ENCODE measurements at places on chromosomes 5 and 9.
A peak's percentile ranks its signal among the peaks of the same experiment; 100 is the strongest.

DNA sequence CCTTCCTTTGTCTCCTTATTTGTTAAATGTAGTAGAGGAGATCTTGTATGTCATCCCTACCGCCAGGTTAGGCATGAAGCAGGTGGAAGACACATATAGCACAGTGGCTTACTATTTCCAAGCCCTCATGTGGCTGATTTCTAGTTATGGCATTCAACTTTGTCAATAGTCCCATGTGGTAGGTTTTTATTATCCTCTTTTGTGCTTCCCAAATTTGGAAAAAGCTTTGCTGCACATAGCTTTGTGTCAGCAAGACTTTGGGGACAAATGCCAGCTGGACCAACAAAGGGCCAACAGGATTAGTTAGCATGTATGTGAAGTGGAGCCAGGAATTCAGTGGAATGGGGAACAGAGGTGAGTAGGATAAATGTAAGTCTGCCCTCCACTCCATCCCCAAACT lies 276.3 kb downstream of the PSAT1 start:
- DNase-seq: no peak

DNA sequence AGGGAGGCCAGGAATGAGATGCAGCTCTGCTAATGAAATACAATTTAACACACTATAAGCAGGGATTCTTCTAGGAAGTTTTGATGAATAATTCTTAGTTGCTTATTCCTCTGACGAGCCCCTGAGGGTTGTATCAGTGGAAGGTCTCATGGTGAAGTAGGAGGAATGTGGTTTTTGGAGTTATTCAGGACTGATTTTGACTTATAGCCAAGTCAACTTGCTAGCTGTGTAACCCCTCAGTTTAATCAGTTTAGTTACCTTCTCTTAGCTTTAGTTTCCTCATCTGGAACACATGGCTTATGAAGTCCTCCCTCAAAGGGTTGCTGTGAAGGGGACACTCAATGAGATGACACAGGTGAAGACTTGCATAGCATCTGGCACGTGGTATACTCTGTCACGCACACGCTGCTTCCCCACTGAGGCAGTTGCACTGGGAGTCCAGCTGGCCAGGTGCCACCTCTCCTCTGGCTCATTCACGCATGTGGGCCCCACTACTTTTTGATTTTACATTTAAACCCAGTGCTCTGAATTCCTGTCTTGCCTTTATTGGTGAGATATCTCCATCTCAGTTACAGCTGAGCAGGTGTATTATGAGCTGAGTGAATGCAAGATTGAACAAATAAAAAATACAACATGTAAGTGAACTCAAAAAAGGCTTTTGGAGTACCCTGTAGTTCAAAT lies 415.0 kb downstream of the ARHGEF28 start:
- no peak for DNase-seq

DNA sequence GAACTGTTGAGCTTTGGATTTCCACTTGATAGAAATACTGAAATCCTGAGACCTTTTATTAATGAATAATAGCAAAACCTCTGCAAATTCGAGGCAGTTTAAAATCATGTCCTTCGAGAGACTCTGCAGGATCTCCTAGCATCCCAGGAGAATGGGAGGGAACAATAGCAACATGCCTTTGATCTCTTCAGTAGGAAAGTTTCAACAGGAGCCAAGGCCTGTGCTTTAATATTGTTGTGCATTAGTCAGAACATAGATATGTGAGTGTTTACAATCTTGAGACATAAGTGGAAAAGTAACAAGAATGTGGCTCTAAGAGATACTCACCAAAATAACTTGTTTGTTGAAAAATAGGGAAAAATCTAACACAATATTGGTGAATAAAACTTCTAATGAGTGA lies 83.3 kb upstream of the LHFPL2 start:
- no peak for DNase-seq

- DNase-seq: no peak
Observed at GRCh38 chr9:79559495-79560181, 12.1 kb upstream of the TLE4 start.

GRCh38 chr5:169767938-169768337 lies 130.9 kb downstream of the DOCK2 start:
- DNase-seq: no peak

DNA sequence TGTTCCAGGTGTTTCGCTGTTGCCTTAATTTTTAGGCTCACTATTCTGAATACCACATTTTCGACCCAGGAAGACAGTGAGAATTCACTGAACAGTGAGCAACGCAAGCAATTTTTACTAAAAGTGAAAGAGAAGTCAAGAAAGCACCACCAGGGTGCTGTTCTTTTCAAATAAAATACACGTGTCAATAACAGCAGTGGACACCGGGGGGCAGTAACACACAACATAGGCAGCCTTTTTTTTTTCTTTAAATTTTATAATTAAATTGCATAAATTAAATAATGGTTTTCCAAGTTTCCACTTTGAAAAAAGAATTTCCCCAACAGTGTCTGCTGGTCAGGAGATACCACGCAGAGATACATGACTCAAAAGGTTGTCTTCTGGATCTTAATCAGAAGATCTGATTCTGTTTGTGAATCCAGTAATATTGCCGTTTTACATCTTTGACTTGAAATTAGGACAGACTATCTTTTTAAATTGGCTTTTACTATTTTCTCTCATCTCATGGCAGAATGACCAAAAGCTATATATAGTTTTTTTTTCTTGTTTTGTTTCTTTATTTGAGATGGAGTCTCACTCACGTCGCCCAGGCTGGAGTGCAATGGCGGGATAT lies 47.1 kb upstream of the SH3GL2 start:
- peak; percentile 69 for DNase-seq

GRCh38 chr5:68554571-68555279 lies 339.2 kb downstream of the PIK3R1 start:
- DNase-seq: no peak

DNA sequence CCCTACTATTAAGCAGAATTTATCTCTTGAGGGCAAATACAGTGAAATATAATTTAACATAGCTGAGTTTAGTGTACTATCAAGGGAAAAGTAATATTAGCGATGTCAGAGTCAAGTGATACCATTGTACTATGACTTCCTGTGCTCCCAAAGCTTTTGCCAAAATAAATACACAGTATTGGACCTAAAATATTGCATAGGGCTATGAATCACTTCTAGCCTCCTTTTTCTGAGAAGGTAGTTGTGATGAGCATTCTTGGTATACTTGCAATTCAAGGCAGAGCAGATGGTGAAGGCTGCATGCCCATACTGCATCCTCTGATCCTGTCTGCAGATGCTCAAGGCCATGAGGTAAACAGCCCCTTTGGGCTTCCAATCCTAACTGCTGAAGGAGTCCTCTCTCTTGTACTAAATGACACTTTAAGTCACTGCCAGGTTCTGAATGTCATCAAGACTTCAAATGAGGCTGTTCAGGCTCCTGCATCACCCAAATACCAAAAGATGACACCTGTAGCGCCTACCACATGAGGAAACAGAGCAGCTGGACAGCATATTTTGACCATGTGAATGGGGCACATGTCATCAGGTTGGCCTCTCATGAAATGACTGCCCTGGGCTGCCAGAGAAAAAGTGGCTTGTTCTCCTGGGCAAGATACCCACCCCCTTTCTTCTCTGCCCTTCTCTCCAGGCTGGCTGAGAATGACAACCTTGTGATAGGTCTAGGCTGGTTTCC lies 29.7 kb upstream of the PPP2CA start:
- no peak for DNase-seq

DNA sequence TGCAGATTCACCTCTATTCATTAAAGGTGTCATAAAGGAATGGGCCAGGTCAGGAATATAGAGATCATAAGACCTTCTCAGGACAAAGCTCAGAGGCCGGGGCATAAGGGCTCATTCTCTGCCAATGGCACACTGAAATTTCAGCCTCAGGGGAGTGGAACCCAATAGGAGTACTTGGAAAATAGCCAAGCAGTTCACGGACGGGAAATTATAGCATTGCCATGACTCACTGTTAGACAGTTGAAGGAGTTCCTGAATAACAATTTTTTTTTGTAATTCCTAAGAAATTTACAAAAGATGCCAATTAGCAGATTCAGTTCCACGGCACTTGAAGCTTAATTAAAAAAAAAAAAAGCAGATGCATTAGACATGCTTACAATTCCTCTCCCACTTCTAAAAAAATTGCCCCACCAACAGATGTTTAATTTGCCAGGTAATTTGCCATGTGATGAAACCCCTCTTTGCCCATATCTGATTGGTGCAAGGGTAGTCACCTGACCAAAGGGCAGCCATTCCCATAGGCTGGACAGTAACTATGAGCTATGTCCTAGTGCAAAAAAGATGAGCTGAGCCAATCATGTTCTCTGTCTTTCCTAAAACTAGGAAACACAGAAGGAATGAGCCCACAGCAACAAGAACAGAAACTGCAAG lies 58.6 kb downstream of the PTCD2 start:
- no peak for DNase-seq

DNA sequence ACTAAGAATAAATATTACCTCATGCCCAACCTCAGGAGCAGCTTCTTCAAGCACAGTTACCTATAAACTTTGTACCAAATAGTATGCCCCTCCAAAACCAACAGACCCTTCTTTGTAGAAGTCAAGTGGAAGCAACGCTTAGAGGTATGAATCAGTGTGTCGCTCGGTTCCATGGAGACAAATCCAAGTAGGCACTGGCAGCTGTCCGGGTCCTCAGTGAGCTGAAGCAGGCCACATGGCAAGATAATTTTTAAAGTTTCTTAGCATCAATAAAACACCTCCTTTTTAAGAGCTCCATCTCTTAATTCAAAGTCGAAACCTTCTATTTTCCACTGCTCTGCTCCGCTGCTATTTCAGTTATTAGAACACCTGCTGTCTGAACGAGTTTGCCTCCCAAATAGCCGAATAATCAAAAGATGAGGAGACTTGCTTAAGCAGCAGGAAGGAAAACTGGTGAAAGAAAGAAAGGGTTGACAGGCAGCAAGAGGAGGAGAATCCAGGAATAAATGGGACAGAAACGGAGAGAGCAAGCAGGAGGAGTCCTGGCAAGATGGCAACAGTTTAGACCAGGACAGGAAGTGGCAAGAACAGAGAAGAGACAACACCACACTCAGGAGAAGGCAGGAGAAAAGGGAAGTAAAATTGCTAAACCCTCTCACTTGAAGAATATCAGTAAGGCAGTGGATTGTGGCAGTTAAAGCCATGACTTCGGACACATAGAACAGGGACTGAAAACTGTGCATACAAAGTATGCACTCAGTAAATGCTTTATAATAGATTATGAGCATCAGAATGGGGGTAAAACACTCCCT lies 65.0 kb downstream of the PPP2R2B start:
- no peak for DNase-seq

DNA sequence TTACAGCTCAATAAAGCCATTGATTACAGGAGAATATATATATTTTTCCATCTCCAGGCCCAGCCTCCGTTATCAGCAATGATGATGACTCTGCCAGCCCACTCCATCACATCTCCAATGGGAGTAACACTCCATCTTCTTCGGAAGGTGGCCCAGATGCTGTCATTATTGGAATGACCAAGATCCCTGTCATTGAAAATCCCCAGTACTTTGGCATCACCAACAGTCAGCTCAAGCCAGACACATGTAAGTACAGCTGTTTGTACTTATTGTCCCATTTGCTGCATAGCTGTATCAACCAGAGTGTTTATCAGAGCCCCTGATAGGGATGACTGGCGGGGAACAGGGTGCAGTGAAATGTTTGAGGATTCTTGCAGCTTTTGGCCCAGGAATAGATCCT lies 197.7 kb downstream of the NTRK2 start:
- no peak for DNase-seq

DNA sequence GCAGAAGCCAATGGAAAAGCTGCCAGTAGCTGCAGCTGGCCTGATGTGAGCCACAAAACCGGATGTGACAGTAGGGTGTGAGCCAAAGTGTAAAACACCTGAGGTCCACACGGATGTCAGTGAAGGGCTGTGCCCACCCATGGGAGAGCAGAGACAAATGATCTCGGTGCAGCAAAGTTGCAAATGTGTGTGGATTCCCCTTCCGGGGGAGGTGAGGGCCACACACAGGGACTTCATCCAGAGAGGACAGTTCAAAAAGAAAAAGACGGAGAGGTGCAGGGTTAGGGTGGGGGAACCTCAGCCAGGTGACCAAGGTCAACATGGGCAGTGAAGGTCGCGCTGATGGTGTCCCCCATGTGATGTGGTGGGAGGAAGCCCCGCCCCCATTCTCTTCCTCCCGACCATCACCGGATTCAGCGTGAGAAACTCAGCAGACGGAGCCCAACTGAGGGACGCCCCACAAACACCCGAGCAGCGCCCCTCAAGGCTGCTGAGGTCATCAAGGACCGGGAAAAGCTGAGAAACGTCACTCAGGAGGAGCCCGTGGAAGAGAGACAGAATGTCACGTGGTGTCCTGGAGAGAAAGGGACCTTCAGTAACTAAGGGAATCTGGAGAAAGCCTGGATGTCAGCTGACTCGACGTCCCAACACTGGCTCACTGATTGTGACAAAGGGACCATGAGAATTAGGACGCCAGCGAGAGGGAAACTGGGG lies 11.4 kb upstream of the PTGDS start:
- DNase-seq: peak; percentile 41

DNA sequence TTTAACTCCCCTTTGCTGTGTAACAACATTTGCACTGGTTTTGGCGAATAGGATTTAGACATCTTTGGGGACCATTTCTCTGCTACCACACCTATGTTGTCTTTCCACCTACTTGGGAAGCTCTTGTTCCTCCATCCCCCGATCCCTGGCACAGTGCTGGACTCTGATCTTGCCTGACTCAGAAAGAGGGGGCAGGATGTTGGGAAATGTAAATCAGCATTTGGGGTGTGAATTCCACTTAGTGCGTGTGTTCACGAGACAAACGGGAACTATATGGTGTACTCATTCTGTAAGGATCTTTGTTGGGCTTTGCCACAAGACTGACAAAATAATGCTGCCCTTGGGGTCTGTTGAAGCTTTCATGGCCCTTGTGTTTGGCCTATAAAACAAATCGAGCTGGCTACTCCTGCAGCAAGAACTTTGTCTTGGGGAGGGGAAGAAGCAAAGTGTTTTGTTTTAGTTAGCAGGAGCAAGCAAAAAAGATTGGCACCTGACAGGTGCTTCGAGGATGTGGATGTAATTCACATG lies 18.5 kb downstream of the TMEM268 start:
- DNase-seq: no peak

DNA sequence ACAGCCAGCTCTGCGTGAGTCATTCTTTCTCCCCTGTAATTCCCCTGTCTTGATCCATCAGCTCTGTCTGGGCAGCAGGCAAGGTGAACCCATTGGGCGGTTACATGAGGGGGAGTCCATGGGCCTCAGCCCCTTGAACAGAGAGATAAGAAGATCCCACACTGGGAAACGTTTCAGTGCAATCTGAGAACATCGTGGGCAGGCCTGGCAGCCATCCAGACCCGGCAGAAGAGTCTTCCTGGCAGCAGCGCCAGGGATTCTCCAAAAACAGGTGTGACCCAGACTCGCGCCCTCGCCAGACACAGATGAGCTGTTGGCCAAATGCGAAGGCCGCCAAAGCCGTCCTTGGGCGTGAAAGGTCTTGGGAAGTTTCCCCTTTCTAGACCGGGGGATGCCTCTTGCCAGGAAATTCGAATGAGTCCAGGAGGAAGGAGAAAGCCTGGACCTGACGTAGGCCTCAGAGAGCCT lies 6.4 kb upstream of the SLC12A7 start:
- DNase-seq: no peak

- peak; percentile 51 for DNase-seq
Observed at GRCh38 chr5:78497573-78498533, 137.4 kb downstream of the SCAMP1 start.

- DNase-seq: no peak
Observed at GRCh38 chr9:68714416-68715180, 9.6 kb downstream of the PIP5K1B start.

- no peak for DNase-seq
Observed at GRCh38 chr9:12539580-12539975, 153.6 kb upstream of the TYRP1 start.

- no peak for DNase-seq
Observed at GRCh38 chr5:100758780-100759179, 144.3 kb downstream of the ST8SIA4 start.

Measured in cerebellar cortex (tissue), 1 donor.